Stimulated activated CD4-positive, alpha-beta T cell treated with anti-CD3 and anti-CD28 coated beads, Interleukin-15, amount 100 ng/mL, for 1 hour (primary cell): ENCODE measurements at places on chromosomes 1 and 21.

DNA sequence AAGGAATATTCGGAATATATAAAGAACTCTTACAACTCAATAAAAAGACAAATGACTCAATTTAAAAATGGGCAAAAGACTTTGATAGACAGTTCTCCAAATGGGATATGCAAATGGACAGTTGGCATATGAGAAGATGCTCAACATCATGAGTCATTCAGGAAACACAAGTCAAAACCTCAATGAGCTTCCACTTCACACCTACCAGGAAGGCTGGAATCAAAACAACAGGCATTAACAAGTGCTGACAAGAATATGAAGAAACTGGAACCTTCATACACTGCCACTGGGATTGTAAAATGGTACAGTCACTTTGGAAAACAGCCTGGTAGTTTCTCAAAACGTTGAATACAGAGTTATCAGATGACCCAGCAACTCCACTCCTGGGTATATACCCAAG, 17.2 kb downstream of the PGBD5 start:
- DNase-seq: no peak

- DNase-seq: no peak
These were observed 11.2 kb downstream of the OR2W3 start for GRCh38 chr1:247906504-247907047.

DNA sequence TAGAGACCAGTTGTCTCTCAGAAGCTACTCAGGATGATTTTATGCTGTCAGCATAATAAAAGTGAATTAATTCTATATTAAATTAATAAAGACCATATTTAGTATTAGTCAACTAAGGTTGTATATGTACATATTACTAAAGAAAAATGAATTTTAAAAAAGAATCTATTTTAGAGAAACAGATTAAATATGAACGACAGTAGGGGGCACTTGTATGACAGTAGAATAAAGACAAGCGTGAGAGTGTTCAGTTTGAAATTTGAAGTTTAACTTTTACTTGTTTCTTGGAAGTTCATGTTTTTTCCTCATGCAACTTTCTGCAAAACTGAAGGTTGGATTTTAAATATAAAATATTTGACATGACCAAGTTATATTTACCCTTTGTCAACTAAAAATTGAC, 67.9 kb upstream of the MACF1 start:
- DNase-seq: no peak

- DNase-seq: no peak
These were observed at the start of gene KCND3 for GRCh38 chr1:111989531-111990025. Gene KCND3 (minus strand): TSS chr1:111989668.

DNA sequence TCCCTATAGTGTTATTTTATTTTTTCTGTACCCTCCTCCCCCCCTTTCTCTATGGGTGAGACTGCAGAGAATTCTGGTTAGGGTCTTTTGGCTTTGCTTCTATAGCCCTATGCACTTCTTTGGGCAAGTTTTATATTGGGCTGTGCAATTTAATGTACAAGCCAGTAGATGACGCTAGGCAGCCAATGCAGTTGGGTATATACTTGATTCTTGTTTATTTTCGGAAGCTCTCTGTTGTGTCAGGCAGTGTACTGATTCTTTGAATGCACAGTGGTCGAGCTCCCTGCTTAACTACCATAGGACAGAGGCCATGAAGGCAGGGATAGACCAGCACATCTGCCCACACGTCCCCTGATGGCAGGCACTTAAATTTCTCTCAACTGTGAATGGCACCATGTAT, 34.1 kb upstream of the GPR52 start:
- DNase-seq: no peak

DNA sequence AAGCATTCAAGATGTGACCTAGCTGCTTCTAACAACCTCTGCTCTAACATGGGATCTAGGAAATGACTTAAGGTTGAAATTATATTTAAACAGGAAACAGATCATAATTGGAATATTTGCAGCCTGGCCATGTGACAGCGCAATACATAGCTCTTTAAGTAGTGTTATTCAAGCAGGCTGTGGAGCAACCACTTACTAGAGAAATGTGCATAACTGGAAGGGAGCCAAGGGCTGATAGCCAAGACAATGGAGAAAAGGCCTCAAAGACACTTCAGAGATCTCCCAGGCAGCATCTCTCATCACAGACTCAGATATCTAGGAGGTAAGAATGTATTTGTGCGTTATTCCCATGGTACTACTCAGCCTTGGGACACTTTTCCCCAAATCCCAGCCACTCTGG, 823.0 kb upstream of the PRMT6 start:
- no peak for DNase-seq

GRCh38 chr21:28742527-28742926, 250.2 kb downstream of the LTN1 start:
- DNase-seq: no peak

DNA sequence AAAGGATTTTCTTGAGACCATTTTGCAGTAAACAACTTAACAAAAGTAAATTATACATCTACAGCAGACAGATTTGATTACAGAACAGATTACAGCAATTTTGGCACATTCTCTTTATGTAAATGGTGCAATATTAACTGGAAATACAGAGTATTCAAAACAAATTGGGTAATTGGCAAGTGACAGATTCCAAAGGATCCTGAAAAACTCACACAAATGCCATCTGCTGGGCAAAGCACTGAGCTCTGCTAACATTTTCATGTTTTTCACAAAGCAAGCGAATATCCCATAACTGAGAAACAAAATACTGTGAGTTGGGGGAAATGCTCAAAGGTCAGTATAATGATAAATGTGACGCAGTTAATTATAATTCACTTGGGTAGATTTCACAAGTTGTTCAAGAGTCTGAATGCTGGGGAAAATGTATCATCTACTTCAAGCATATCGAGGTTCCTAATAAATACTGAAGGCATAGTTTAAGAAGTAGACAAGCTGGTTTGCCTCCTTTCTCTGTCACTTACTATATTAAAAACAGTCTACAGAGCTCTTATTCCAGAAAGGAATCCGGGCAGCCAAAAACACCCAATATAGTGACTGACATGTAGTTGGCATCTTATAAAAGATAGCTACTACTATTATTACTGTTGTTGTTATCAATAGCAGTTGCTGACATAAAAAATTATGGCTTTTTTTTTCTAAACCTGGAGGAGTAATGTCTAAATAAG, 75.8 kb upstream of the SDC3 start:
- no peak for DNase-seq

GRCh38 chr1:30109853-30110252, 613.5 kb downstream of the MATN1 start:
- no peak for DNase-seq

DNA sequence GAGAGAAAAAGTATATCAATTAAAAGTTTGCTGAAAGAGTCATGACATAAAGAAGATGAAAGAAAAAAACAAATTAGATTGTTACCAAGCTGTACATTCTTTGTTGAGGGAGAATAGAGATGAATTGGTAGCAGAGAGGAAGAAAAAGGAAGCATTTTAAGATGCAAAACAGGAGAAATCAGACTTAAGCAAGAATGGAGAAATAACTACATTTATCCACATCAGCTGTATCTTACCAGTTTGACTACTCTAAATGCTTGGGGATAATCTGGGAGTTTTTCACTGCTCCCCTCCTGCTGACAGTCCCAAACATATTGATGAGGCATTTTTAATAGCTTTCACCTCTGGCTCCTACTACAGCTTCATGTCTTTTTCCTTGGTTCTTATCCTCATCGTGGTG, 16.8 kb upstream of the PTPRC start:
- no peak for DNase-seq

GRCh38 chr21:14541841-14542490, 4.1 kb downstream of the SAMSN1 start:
- DNase-seq: no peak

DNA sequence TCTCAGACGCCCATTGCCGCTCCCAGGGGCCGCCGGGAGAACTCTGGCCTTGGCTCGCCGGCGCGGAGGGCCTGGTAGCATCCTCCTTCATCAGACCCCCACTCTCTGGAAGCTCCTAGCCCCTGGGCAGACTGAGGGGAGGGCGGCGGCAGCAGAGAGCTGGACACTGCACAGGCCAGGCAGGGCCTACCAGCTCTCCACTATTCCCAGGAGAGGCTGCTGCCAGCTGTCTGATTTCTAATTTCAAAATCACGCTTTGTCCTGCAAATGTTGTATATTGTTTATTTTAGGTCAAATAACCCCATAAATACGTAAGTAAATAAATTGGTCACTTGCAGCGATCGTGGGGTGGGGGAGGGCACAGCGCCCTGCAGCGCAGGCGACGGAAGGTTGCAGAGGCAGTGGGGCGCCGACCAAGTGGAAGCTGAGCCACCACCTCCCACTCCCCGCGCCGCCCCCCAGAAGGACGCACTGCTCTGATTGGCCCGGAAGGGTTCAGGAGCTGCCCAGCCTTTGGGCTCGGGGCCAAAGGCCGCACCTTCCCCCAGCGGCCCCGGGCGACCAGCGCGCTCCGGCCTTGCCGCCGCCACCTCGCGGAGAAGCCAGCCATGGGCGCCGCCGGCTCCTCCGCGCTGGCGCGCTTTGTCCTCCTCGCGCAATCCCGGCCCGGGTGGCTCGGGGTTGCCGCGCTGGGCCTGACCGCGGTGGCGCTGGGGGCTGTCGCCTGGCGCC, at the start of gene MTARC1:
TSS of gene MTARC1 (plus strand) at position 577 of the 732 bp plus-strand sequence. CDS start at position 609, 32 bp downstream.
- DNase-seq: no peak

- DNase-seq: no peak
These were observed 30.7 kb upstream of the AGPAT3 start for GRCh38 chr21:43834146-43834905.

DNA sequence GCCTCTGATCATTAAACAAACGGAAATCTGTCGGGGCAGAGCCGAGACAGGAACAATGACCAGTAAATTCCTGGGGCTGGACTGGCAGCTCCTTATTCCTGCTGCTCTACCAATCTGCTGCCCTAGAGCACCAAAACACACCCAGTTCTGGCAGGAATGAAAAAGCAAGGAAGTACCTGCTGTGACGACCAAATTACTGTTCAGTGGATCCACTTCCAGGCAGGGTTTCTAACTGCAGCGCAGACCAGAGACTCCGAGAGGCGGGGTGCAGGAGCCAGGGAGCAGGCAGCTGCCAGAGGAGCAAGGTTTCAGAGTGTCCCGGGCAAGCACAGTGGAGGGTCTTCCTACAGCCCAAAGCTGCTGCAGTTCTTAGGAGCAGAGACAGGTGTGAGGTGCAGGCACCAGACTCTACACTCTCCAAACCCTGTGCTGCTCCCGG, 32.4 kb downstream of the KANK4 start:
- no peak for DNase-seq

DNA sequence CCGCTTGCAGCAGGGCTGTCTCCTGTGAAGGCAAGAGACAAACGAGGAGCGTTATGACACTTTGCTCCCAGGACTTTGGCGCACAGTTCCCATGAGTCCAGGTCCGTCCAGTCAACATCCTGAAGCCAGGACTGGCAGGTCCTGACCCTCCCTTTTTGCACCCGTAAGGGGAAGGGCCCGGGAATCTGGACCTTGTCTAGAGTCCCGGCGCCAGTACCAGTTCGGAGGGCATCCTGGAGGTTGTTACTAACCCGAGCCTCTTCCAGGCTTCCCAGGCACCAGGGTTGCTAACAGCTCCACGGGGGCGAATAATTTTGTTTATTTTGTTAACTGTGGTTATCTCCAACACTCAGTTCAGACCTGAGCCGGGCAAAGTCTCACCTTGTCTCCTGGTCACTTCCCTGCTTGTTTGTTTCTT, 682 bp upstream of the RWDD3 start:
- no peak for DNase-seq

- DNase-seq: no peak
These were observed 205.5 kb downstream of the RPS6KC1 start for GRCh38 chr1:213256438-213257087.

DNA sequence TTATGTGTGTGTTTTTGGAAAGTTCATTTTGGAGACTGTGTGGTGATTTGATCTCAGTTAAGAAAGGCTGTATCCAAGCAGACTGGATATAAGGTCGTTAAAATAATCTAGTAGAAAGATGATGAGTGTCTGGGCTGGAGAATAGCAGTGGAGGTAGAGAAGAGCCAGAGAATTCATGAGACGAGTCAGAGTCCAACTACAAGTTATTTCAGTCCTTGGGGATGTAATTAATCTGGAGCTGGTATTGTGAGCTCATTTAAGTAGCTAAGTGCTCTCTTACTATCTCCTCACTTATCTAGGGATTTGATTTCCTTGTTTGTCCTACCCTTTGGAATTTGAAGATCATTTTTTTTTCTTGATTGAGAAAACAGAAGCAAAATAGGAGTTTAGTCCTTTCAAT, 1219.0 kb upstream of the ADGRL4 start:
- DNase-seq: no peak

DNA sequence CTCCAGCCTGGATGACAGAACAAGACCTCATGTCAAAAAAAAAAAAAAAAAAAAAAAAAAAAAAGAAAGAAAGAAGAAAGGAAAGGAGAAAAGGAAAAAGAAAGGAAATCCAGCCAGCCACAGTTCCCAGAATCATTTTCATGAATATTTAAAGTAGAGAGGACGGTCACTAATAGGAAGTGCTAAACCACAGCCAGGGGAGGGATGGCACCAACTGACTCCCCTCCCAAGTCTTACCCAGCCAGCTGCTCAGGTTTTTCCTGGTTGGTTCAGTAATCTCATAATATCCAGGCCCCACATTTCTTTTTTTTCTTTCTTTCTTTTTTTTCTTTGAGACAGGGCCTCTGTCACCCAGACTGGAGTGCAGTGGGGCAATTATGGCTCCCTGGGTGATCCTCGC, 63.9 kb upstream of the AK4 start:
- no peak for DNase-seq

- no peak for DNase-seq
These were observed 29.8 kb upstream of the KIF21B start for GRCh38 chr1:201053155-201053860.

- DNase-seq: no peak
These were observed at the start of gene KCNE1 for GRCh38 chr21:34511787-34512455. Gene KCNE1 (minus strand): TSS chr21:34512210. CDS start chr21:34449634, 62,576 bp downstream.

- no peak for DNase-seq
These were observed 2.7 kb downstream of the IFNAR2 start for GRCh38 chr21:33232291-33233034.

GRCh38 chr1:36346741-36347370, 23.4 kb upstream of the EVA1B start:
- no peak for DNase-seq

DNA sequence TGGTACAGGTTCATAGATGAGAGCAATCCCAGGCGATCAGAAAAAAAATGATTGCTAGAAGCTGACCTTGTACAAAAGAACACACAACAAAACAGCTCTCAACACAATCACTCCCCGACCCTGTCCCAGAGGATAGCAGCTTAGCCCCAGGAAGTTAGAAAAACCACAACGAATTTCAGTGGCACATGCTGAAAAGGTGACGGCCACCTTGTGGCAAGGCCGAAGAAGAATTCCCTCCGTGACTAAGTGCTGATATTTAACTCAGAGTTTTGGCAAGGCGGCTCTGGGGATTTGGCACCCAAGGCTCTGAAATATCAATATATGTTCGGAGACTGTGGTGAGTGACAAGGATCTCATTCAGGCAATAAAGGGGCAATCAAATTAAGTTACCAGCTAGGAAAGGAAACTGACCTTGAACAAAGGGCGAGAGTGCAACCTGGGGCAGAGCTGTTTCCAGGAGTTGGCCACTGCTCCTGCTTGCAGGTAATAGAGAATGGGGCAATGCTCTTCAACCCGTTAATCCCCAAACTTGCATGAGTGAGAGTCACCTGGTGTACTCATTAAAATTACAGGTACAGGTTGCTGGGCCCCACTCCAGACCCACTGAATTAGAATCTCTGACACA, 96.2 kb downstream of the BEND5 start:
- no peak for DNase-seq

GRCh38 chr1:180168786-180169639, 14.3 kb downstream of the QSOX1 start:
- DNase-seq: no peak

GRCh38 chr1:86499987-86500593, 31.4 kb downstream of the CLCA1 start:
- DNase-seq: no peak

- DNase-seq: no peak
These were observed 5.2 kb upstream of the LRRC53 start for GRCh38 chr1:74517599-74518051.
